ENCODE measurements at places on chromosomes 7 and 10.

DNA sequence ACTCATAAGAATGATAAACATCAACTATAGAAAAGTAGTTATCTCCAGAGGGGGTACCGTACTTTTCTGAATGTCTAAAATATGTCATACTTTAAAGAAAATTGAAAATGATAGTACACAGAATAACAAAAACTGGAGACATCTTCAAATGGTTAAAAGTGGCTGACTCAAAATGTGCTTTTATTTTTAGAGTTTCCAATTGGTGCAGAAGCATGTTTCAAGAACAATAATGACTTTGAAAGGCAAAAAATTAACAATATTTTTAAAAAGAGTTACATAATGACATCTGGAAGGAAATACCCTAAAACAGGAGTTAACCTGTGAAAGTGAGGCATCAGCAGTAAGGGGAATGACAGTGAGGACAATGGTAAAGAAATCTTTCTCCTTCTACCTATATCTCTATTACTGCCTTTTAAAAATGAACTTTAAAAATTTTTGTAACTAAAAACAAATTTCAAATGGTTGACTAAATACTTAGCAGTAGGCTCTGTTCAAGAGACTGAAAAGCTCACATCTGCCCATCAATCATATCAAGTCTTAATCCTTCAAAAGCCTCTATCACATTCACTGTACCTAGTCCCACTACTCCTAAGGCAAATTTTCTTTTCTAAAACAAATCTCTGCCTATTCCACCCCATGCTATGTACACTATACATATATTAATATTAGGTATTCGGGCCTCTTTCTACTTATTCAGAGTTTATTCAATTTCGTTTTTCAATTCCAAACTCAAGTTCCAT, 3.0 kb downstream of the ASZ1 start:
- DNase-seq = no peak

- DNase-seq = no peak
Observed at GRCh38 chr7:39075210-39075609, 97.5 kb downstream of the POU6F2 start.

DNA sequence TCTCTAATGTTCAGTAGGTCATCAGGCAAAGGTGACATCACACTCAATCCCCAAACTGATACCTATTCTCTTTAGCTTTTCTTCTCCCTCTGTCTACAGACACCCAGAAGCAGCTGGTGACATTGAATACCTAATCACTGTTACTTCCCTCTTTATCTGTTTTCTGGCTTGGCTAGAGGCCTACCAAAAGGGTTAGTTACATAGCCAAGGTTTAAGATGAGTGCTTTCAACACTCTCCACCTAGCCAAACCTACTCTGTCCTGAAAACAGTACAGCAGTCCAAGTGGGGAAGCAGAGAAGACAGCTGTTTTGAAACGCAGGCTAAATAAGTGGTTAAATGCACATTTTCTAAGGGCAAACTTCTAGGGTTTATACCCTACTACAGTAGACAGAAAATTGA, 39.4 kb downstream of the CCNJ start:
- no peak for DNase-seq

- no peak for DNase-seq
Observed at GRCh38 chr10:110754375-110755105, 110.4 kb downstream of the RBM20 start.

DNA sequence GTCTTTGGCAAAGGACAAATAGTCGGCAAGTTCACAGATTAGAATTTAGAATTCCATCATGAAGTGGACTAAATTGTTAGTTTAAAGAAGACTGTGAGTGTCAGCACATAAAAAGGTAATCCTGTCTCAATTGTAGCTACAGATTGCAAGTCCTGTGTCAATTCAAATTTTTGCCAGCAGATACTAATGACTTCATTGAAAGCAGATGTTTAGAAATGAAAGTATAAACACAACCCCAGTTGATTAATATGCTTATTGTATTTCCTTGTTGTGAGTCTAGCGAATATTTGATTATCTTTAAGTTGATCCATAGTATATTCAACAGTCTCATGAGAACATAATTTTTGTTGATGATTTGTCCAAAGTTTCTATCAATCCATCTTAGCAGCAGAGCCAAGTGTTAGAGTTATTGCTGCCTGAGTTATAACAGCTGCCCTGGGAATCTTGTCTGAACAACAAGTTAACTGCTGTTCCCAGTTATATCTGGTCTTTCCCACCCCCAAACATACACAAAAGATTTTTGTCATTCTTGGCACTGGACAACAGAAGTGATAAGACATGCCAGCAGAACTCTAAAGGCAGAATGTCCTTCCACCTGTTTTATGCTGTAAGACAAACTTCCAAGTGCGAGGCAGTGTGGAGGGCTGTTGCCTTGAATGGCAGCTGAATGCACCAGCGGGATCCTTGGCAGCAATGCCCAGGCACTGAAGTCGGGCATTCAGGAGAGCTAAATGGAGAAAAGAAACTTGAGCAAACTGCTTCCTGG, 21.3 kb upstream of the HERPUD2 start:
- no peak for DNase-seq

GRCh38 chr10:69405221-69405620, 11.5 kb downstream of the TACR2 start:
- DNase-seq = no peak

DNA sequence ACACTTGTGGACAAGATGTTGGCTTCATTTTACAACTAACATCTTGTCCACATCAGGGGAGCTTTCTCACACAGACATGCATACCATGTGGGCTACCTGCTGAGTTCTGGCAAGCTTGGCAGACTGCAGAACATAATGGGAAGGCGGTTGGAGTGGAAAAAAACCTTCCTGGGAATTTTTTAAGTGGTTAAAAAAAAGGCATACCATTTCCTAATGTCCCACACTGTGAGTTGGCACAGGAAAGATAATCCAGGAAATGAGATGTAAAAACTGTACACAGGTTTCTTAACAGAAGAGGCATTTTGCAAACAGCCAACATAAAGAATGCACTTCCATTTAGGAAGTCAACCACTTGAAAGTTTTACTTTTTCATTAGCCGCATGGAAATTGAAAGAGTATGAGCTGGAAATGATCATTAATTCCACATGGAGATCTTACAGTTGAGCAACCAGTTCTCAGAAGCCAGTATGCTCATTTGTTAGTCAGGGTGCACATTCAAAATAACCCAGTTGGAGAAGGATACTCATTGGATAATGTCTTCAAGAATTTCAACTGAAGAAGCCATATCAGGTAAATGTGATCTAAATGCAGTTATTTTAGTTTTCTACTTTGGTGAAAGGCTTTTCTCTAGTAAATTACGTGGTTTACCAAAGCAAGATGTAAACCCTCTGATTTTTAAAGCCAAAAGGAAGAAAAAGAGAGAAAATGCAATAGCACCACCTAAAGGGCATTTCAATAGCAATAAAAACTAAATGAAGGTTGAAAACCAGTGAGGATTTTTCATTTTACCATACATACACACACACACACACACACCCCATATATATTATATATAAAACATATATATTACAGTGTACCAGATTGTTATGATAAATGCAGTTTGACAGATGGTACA, 194.0 kb downstream of the TAX1BP1 start:
- DNase-seq = no peak

DNA sequence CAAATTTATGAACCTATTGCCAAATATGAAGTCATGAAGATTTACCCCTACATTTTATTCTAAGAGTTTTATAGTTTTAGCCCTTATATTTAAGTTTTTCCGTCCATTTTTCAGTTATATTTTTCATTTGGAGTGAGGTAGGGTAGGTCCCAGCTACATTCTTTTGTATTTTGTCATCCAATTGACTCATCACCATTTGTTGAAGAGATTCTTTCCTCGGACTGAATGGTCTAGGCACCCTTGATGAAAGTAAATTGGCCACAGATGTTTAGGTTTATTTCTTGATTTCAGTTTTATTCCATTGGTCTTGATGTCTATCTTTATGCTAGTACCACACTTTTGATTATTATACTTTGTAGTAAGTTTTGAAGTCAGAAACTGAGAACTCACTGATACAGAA, 22.7 kb downstream of the CYP2C19 start:
- no peak for DNase-seq

DNA sequence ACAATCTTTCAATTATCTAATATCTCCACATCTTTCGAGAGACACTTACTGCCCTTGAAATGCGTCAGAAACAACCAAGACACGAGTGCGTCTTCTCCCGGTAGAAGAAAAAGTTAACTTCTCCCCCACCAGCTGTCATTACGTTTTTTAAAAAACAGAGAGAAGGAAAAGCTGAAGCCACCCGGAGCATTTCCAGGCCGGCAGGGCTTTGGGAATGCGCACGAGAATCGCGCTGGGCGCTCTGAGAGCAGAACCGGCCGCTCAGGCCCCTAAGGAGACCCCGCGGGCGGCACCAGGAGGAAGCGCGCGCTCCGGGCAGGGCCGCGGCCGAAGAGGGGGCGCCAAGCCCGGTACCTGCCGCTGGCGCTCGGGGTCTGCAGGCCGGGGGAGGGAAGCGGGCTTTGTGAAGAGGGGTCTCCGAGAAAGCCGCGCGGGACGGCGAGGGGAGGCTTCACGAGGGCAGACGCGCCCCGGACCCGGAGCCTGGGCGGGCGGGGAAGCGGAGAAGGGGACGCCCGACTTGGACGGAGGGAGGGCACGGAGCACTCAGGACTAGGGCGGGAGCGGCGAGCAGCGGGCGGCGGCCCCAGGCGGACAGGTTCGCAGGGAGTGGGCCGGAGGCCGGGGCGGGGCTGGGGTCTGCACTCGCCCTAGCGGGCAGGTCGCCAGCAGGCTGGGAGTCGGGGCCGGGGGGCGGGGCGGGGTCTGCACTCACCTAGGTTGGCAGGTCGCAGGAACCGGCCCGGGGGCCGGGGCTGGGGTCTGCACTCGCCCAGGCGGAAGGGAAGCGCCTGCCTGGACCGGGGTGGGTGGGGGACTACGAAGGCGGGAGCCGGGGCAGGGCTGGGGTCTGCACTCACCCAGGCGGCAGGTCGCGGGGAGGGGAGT, 932 bp downstream of the ESYT2 start:
- no peak for DNase-seq

GRCh38 chr10:26081459-26081858, 135.1 kb upstream of the GAD2 start:
- DNase-seq = no peak

- no peak for DNase-seq
Observed at GRCh38 chr7:69448071-69448470, 150.2 kb upstream of the AUTS2 start.

- no peak for DNase-seq
Observed at GRCh38 chr7:99827040-99827778, 604 bp upstream of the CYP3A43 start.

- no peak for DNase-seq
Observed at GRCh38 chr7:143303733-143304132, 12.2 kb upstream of the CLCN1 start.

DNA sequence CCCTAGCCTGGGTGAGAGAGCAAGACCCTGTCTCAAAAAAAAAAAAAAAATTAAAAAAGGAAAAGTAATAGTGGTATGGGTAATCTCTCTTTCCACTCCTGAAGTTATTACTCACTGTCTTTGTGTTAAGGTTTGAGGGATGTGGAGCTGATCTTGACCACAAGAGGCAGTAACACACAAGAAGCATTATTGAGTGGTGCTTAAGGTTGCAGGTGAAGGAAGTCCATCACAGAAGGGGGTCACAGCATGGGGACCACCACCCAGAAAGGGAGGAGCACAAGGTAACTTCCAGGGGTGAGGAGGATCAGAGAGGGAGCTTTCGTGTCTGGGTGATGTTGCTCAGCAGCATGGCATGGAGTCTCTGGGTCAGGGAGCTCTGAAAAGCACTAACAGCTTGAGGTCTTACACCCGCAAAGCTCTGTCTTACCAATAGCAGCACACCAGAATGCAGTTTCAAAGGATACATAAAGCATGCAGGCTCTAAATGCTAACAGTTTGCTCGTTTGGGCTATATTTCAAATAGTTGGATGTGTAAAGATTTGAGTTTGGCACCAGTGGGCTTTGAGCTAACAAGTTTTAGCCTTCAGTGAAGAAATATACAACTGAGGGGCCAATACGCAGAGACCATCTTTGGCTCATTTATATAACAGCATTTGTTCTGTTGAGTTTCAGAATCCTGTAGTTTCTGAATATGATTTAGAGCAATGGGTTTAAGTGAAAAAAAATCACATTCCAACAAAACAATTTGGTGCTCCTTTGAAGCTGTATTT, 100.4 kb upstream of the DNAJC1 start:
- no peak for DNase-seq

GRCh38 chr7:27106181-27106900, 3.9 kb upstream of the HOXA2 start:
- DNase-seq = no peak

- DNase-seq = no peak
Observed at GRCh38 chr7:55483046-55483445, 89.3 kb downstream of the VOPP1 start.

GRCh38 chr7:127107601-127108007, 145.1 kb downstream of the GRM8 start:
- DNase-seq = no peak

DNA sequence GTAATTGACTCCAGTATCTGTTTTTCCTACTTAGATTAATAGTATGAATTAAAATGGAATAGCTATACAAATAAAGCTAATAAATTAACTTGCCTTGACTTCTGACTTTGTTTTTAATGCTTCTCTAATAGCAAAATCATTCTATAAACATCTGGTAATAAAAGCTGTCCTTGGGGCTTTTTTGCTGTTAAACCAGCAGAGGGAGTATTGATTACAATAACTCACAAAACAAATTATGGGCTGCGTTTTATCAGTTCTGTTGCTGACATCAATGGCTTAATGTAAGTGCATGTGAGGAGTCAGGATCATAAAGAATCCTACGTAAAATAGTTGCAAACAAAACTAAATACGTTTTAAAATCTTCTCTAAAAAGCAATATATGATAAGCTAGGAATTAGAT, 667.8 kb downstream of the PCDH15 start:
- DNase-seq = no peak

GRCh38 chr7:66344166-66344565, 139.0 kb downstream of the TPST1 start:
- DNase-seq = no peak

GRCh38 chr7:24922099-24922773, 57.7 kb downstream of the OSBPL3 start:
- DNase-seq = no peak

GRCh38 chr10:92508866-92509265, 65.0 kb downstream of the IDE start:
- no peak for DNase-seq

DNA sequence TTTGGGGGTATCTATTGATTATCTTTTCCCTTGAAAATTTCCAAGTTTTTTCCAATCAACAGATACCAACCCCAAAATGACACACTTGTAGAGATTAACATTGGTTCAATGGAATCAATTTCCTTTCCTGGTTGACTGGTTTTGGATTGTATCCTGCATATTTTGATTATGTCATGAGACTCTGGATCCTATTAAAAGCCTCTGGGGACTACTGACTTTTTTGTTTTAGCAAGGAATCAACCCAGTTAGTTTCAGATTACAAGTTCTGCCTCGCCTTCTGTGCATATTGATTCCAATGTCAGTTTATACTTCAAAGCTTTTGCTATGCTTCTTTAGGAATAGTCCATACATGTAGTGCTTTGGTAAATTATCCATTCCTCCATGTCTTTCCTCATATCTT, 29.2 kb downstream of the COPG2 start:
- DNase-seq = no peak

- no peak for DNase-seq
Observed at GRCh38 chr7:103240806-103241205, 56.4 kb upstream of the PMPCB start.

GRCh38 chr10:94524146-94524545, 21.4 kb upstream of the HELLS start:
- no peak for DNase-seq

GRCh38 chr7:81577642-81578340, 192.1 kb downstream of the HGF start:
- no peak for DNase-seq
